ENCODE measurements at places on chromosomes 2 and 18.

- DNase-seq: no peak
Observed at GRCh38 chr2:200968162-200968561, 4.7 kb upstream of the ORC2 start.

DNA sequence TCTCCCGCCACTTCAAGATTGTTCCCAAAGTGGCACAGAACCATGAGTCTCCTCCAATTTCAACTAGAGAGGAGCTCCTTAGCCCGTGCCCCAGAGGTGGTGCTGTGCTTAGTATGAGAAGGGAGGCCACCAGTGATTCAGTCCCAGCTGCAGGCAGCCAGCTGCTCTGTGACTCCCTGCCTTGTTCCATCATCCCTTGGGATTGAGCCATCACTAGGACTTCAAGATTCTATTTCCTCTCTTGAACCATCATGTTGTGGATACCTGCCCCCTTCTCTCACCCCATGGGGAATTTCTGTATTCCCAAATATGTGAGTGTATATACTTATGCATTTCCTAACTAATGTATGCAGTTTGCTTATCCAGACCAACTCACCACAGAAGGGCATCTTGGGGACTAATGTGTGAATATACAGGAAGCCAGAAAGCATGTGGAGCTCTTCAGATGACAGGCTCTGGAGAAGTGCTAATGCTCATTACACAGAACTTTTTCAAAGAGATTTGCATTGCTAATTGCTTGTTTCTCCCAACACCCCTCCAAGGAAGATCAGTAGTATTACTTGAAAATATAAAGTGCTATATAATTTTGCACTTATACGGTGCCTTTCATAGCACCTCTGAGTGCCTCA is 111.0 kb upstream of the MAP3K20 start:
- DNase-seq: no peak

DNA sequence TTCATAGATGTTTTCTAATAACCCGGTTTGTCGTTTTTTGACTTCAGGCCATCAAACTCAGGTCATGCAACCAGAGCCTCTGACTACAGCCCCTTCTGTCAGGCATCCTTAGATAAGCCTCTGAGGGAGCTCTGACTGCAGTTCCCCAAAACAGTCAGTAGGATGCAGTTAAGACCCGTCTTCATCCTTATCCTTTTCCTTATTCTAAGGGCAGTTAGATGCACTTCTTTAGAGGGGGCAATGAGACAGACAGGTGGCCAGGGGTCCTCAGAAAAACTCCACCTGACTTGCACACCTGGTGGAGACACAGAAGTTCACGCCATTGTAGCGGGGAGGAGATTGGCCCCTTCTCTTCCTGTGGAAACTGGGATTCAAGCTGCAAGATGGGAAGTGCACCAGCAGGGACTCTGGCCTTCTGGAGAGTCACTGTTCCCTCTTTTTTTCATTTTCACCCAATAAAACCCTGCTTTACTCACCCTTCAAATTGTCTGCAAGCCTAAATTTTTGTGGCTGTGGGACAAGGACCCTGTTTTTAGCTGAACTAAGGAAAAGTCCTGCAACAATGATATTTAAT is 104.8 kb upstream of the TFPI start:
- no peak for DNase-seq

DNA sequence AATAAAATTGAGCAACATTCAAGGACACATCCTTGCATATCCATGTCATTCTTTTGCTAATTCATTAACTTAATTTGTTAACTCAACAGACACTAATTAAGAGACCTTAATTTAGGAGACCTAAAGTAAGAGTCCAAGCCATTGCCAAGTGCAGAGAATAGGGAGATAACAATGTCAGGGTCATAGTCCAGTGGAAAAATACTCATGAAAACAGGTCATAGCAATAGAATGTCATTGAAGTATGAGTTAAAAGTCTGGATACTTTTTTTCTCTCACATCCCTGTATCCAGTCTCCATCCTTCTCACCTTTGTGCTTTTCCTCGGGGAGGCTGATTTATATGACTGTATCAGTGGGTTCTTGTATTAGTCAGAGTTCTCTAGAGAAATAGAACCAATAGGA is 26.6 kb upstream of the DPP4 start:
- DNase-seq: no peak

DNA sequence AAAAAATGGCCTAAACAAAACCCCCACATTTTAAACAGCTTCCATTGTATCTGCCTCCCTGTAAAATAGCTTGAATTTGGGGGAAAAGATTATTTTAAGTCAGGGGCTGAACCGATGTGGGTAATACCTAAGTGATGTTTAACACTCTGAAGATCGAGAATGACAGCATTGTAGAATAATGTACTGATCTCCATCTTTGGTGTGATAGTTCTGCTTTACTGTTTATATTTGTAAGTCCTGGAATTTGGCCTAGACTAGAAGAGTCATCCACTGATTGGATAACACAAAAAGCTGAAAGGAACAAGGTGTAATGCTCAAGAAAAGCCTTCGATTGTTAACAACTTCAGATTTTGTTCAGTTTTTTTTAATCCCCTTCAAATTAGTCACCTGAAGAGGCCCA is 53.8 kb upstream of the CCDC68 start:
- DNase-seq: no peak

DNA sequence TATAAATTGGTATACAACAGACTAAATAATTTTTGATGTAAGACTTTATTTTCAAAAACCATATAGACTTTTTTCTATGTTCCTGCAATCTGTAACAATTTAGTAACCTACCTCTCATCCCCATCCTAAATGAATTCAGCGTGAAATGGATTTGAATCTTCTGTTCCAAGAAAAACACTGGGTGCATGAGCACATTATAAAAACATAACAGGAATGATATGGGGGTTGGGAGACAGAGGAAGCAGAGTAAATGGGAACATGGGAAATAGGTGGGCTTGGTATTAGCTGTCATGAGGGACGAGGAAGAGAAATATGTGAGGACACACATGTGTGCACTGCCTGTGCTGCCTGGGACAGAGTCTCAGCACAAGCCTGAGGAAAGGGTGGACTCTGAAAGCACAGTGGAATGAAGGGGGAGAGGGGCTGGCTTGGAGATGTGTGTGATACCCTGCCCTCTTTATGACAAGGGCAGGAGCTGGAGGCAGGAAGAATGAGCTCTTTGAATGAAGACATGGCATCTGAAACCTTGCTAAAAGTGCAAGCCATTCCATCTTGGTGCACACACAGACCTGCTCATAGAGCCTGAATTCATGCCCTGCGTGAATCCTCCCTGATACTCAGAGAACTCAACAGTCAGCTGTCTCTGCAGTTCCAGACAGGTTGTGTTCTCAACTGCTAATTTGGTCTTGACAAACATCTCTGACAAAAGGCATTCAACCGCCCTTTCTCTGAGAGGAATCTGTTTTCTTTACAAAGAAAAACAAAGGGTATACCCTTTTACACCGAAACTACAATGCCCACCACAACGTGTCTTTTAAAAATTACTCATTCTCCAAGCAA is 66.6 kb downstream of the EPB41L3 start:
- DNase-seq: no peak

DNA sequence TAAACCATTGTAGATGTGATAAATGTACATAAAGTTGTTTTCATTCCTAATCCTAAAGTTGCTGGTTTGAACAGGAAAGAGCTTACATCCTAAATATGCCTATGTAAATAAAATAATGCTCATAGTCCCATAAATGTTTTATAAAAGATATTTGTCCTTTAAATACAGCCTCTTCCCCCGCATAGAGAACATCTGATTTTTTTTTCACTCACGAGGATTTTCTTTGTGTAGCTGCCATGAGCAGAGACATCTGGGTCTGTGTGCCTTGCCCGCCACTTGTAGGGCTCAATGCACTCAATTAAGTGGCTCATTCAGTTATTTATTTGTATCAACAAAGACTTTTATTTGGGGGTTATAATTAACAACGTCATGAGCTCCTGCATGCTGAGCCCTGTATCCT is 72.8 kb downstream of the SOWAHC start:
- DNase-seq: no peak

DNA sequence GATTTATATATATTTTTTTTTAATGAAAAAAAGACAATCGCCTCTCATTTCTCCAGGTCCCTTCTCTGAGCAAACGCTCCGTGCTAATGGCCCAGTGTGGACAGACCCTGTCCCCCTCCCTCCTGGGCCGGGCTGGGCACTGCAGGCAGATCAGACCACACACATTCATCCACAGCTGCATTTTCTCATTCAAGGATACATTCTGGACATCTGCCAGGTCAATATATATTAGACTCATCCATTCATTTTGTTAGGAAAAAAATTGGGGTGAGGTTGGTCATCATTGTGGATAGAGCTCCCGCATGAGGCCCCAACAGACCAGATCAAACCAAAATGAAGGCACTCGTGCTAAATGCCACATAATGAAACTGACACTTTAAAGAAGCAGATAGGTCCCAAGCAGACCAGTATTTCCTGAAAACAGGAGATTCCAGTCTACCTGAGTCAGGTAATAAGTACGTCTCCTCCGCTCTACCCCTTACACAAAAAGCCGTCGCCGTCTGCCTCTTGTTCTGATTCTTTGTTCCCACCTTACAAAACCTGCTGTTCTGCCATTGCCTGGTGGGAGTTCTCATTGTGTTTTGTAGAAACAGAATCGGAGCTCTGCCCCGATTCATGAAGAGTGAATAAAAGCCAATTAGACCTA is 15.4 kb upstream of the OTOS start:
- DNase-seq: no peak

DNA sequence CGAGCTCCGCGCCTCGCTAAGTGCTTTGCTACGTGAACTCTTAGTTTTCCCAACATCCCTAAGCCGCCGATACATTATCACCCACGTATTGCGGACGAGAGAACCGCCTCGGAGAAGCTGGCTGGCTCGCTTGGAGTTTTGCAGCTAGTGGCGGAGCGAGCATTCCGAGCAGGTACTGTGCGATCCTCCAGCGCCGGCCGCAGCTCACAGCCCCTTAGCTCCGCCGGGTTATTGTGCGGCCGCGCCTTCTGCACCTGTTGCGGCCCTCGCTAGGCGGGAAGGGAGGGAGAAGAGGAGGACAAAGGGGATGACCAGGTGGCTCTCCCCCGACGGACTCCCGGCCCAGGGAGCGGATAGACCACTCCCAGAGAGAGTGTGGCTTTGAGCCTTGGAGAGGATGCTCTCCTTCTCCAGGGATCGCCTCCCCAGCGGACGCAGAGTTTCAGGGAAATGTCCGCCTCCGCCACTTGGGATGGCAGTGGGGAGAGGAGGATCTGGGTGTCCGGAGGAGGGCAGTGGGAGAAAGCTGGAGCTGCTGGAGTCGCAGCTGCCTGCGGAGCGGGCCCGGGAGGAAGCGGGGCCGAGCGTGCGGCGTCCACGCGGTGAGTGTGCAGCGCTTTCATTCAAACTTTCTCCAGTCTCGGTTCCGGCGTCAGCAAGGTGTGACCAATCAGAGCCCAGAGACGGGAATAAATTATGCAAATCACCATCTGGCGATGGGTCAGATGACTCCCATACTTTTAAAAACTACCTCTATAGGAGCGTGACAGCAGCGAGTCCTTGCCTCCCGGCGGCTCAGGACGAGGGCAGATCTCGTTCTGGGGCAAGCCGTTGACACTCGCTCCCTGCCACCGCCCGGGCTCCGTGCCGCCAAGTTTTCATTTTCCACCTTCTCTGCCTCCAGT is at the start of gene LIPG:
Gene LIPG (plus strand): TSS at position 769 of the 905 bp plus-strand sequence. CDS start 252 bp downstream, outside the sequence.
- peak; percentile 57 for DNase-seq

DNA sequence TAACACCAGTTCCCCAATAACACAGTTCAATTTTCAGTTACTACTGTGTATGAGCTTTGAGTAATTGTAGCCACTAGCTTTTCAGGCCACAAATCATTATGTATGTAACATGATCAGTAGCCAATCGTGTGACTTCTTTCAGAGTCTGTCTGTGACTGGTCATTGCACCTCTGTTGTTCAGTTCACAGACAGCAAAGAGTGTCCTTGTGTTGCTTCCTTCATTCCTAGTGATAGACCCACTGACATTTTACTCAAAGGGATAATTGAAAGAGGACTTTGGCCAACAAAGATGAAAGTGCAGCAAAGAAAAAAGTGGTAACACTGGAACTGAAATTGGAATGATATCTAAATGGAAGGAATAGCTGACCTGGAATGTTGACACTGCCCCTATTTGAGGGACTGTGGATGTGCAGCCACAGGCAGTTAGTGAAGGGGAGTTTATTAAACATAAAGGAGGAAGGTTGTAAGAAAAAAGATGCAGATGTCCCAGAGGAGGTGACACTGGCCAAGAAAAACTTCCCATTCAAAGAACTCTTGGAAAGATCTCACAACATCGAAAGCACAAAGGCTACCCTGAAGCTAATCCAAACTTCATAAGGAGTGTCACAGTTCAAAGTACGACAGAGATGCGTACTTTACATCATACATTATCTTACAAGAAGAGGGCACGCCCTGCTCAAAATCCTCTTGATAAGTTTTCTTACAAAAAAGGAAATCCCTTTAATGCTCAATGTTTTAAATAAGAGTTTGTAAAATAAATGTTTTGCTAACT is 19.3 kb downstream of the TTC39C start:
- no peak for DNase-seq

DNA sequence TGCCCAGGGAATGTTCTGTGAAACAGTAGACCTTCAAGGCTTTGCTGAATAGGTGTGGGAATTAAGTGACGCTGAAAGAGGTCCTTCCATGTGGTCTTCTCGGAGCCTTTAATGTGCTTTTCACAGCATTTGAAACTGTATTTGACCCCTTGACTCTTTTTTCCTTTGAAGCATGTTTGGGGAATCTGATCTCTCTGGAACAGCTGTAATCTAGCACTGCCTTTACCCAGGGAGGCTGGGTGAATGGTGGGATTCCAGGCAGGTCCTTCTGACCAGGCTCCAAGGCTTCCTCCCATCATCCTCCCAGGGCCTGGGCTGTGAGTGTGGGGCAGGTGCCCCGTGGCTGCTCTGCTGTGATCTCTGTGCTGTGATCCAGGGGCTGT is 4.2 kb downstream of the ZAP70 start:
- DNase-seq: no peak

DNA sequence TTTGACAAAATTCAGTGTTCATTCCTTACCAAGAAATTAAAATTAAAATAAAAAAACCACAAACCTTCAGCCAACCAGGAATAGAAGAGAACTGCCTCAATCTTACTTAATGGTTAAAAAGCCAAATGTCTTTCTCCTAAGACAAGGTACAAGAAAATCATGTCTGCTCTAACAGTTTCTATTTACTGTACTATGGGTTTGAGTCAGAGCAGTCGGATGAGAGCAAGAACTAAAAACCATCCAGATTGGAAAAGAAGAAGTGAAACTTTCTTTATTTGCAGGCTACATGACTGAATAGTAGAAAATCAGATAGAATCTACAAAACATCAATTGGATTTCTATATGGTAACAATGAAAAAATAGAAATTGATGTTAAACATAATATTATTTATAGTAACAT is 555.5 kb upstream of the TNP1 start:
- DNase-seq: no peak

- no peak for DNase-seq
Observed at GRCh38 chr2:197217541-197217940, 93.0 kb downstream of the ANKRD44 start.

- DNase-seq: no peak
Observed at GRCh38 chr2:241857041-241857541, 1.6 kb downstream of the PDCD1 start.

GRCh38 chr2:37773371-37774130 is 102.1 kb upstream of the CDC42EP3 start:
- DNase-seq: no peak

- DNase-seq: no peak
Observed at GRCh38 chr2:3249476-3249962, 128.1 kb downstream of the EIPR1 start.

Measured in activated CD4-positive, alpha-beta T cell treated with anti-CD3 and anti-CD28 coated beads, Interleukin-2, amount 50 U/mL, for 48 hours (primary cell).